CD4-positive, alpha-beta T cell treated with Interleukin-4 for 1 hour (primary cell): ENCODE measurements at places on chromosomes 11 and 22.

DNA sequence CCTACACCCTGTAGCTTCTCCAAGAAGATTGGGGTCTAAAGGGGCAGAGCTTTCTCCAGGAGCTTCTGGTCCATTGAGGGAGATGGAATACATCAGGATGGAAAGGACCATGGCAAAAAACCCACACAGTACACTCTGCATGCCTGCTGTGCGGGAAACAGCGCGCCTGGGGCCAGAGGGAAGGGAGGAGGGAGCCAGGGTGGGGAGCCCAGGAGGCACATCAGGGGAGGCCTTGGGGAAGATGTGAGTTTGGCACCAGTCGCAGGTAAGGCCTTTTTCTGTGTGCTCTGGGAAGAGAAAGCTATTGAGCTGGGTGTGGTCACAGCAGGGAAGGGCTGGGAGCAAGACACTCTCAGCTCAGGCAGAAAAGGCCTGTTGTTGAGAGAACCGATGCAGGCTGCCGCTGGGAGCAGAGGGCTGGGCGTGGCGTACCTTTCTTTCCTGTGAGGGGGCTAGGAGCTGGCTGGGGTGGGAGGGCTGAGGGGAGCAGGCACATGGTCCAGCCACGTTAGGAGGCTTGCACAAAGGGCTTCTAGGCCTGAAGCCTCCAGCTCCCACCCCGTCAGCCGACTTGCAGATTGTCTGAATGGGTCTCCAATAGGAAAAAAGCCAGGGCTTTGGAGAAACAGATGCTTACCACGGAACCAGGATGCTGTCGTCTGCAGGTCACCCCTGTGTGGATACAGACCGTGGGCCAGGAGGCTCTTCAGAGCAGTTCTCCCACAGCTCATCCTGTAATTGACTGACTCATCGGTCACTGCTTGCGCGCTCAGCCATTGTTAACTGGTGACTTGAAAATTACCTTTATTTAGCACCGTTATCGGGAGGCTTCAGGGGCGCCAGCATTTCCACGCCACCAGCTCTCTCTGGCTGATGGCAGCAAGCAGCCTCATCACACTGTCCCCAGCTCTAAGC, 237.3 kb downstream of the ST3GAL4 start:
- DNase-seq, result no peak

- DNase-seq, result peak; percentile 55
Measured at GRCh38 chr11:112113539-112114457, 27.1 kb downstream of the SDHD start.

- DNase-seq, result no peak
Measured at GRCh38 chr11:28763151-28763550, 655.0 kb downstream of the METTL15 start.

GRCh38 chr11:74462631-74463030, 4.7 kb downstream of the KCNE3 start:
- DNase-seq, result no peak

GRCh38 chr11:73983741-73984538, 1.3 kb upstream of the UCP2 start:
- DNase-seq, result no peak

GRCh38 chr11:82315093-82315492, 418.6 kb downstream of the FAM181B start:
- no peak for DNase-seq

- DNase-seq, result no peak
Measured at GRCh38 chr11:78216571-78217287, 28.0 kb downstream of the USP35 start.

DNA sequence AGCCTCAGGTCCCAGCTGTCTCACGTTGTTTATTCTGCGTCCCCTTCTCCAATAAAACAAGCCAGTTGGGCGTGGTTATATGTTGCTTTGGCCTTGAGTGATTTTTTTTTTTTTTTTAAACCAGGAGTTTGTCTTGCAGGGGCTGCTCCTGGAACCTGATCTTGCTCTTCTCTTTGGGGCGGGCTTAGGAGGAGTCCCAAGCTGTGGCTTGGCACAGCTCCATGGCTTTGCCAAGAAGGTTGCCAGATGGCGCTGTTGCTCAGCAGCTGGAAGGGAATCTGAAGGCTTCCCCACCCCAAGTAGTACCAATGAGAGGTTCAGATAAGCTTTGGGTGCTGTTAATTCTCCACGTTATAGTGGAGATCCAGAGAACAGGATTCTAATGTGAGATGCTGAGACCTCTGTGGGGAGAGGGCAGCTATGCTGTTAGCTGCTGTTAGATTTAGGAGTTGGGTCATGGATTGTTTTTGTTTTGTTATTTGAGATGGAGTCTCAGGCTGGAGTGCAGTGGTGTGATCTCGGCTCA, 2.0 kb upstream of the FERMT3 start:
- DNase-seq, result peak; percentile 90

- DNase-seq, result no peak
Measured at GRCh38 chr11:12008790-12009616, 577 bp upstream of the DKK3 start.

GRCh38 chr11:107816028-107816427, 42.6 kb downstream of the SLC35F2 start:
- no peak for DNase-seq

GRCh38 chr11:69368119-69368880, 74.3 kb downstream of the MYEOV start:
- DNase-seq, result no peak

DNA sequence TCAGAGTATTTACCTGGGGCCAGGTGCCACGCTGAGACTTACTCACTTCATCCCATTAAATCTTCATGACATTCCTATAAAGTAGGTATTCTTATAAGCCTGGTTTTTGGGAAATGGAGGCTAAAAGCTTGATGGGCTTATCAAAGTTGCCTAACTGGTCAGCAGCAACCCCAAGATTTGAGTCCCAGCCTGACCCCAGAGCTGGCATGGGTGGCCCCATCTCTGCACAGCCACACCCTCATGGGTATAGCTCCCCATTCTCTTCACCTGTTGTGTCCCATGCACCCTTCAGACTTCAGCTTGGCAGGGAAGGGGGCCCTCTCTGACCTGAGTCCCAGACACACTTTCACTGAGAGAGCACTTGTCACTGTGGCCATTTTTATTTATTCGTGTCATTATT, 37.4 kb upstream of the TP53I11 start:
- no peak for DNase-seq

GRCh38 chr11:69660001-69660500, 15.1 kb downstream of the LTO1 start:
- no peak for DNase-seq

GRCh38 chr11:1053121-1053901, 16.8 kb upstream of the MUC6 start:
- DNase-seq, result no peak

GRCh38 chr11:113043698-113044097, 82.5 kb downstream of the NCAM1 start:
- DNase-seq, result no peak

DNA sequence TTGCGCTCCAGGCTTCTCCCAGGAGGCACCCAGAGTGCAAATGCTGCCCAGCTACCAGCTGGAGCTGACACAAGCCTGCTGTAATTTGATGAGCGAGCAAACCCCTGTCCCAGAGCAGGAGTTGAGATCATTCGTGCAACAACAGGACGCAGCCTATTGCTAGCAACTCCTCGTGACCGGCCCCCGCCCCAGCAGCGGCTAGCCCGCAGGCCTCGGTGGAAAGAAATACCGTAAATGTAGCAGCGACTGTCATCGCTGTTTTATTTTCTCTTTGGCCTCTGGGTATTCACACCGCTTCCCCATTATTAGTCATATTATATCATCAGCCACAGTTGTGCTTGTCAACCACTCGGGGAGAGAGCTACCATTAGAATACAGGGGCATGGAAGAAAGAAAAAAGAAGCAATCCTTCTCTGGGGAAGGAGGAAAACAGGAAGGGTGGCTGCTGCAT, 59.2 kb upstream of the ATXN10 start:
- DNase-seq, result peak; percentile 30

DNA sequence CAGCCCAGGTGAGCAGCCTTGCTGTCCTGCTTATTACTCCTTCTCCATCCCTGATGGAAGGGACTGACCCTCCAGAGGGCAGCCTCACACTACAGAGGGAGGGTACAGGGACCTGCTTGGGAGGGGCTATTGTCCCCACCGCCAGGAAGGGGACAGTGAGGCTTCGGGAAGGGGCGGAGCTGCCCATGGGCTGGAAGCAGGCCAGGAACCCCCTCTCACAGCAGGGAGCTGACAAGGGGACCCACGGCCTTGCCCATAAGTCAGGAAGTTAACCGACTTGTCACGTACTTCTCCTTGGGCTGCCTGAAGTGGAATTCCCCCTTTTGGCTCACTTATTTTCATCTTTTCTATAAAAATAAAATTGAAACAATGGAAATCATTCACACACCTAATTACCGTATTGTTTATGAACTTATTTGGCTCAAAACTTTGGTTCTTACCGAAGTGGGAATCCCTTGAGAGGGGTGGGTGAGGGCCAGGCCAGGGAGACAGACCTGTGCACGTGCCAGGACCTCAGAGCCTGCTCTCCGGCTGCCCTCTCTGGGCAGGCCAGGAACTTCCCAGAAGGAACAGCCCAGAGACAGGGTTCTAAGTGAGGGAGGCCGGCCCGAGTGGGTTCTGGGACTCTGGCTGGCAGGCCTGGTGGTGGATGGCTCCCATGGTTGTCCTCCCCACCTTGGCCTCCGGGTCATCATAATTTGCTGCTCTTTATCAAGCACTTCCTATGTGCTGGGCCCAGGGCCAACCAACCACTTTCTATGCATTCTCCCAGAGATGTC, 5.8 kb downstream of the MGAT3 start:
- no peak for DNase-seq

- DNase-seq, result no peak
Measured at GRCh38 chr11:130064596-130064995, 5.1 kb upstream of the APLP2 start.

DNA sequence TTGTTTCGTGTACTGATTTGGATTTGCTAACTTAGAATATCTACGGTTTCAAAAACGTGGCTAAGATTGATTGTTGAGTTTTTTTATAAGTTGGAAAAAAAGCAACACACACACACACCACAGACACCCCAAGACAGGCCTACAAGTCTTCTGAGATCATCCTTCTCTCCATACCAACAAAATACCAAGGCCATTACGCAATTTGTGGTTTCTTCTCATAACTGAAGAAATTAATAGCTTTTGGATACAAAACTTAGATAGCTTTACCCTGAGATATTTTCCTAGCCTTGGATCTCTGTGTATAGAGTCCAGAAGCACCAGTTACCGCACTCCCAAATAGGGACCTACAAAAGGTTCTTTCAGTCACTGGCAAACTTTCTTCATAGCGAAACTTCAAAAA, 113.6 kb downstream of the SIK3 start:
- DNase-seq, result no peak

DNA sequence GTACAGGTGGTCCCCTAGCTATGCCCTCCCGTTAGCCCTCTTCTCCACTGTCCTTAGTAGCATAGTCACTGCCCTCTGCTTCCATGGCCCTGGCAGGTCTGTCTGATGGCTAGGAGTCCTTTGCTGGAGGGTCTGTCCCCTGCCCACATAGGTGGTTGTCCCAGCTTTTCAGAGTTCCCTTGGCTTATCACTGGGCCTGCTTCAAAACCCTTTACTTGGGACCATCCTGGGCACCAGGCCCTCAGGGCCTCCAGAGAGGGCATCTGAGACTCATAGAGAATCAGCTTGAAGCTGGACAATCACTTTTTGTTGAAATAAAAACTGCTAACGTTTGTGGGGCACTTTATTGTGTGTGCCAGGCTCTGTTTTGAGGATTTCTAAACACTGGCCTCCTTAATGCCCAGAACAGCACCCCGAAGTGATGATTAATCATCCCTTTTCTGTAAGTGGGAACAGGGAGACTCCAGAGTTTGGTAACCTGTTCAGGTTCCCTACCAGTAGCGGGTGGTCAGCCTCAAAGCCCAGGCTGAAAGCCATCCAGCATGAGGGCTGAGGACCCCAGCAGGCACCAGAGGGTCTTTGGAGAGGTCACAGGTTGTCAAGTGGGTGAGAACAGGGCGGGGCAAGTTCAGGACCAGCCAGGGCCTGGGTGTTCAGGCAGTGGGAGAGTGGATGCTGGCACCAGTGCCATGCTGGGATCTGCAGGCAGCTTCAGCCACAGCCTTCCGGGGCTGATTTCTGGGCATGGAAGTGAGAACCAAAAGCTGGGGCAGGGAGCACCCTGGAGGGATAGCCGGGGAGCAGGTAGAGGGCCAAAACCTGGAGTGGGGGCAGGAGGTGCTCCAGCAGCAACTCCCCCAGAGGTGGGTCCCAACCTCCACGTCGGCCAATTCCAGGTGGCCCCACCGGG, 495 bp upstream of the KCNK4 start:
- no peak for DNase-seq

GRCh38 chr11:15195454-15196200, 80.9 kb downstream of the INSC start:
- DNase-seq, result no peak

DNA sequence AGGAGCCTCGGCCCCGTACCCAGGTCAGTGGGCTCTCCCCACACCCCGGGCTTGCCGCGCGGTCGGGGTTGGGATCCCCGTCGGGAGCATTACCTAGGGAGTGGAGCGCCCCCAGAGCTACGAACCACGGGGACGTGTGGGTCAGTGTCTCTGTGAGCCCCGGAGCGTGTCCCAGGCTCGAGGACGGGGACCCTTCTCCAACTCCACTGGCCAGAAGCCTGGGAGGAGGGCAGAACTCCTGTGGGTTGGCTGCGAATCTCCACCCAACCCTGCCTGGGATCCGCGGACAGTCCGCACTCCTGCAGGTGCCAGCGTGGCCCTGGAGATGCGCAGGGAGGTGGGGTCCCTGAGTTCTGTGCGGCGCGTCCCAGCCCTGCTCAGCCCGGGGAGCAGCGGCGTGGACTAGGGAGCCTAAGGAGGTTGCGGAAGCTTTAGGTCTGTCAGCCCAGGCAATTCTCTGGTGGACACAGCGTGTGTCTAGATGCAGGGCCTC, 346 bp downstream of the PPFIBP2 start:
- no peak for DNase-seq

DNA sequence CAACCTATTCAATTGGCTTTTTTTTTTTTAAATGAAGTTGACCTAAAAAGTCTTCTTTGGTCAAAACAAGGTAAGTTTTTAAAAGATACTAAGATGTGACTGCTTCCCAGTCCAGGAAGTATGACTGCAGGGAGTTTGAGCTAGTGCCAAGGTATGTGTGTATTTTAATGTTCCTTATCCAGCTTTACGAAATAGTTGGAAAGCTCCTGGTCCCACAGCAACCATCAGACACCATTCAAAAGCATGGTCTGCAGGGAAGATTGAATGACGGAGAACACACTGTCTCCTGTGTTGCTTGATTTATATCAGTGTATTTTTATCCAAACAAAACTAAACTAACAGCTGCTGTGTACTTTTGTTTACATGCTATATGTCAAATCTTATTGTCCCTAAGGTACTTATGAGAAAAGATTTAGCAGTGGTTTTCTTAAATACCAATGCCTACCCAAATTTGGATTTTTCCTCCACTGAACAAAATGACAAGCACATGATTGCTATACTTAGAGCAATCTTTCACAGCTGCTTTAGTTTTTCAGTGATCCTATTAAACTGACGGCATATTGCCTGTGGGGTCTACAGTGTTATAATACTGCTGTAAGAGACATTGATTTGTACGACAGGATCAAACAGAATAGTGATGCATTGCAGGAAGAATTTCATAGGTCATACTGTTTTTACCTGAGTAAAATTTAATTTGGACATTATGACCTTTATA, 122.9 kb downstream of the DCDC1 start:
- no peak for DNase-seq

GRCh38 chr11:3747704-3748103, 49.6 kb downstream of the NUP98 start:
- DNase-seq, result no peak
